K562 (cell line): ENCODE measurements at places on chromosomes 1 and 21. TPM values are rescaled to one million over a fixed set of nuclear protein-coding genes. Genes with fewer than 3 reads are reported as not detected.

SV2A gene
- polyA plus RNA-seq = 0.16 and 0.20 TPM in 2 replicates

COL16A1 gene
- polyA plus RNA-seq = 0.11 TPM in 1 of 2 replicates, not detected in the other

CBR3 gene
- polyA plus RNA-seq = not detected in 2 replicates

SHISAL2A gene
- not detected in 2 replicates for polyA plus RNA-seq

MCL1 gene
- 131 and 143 TPM in 2 replicates for polyA plus RNA-seq
